ENCODE measurements at places on chromosomes 2 and 18.

DNA sequence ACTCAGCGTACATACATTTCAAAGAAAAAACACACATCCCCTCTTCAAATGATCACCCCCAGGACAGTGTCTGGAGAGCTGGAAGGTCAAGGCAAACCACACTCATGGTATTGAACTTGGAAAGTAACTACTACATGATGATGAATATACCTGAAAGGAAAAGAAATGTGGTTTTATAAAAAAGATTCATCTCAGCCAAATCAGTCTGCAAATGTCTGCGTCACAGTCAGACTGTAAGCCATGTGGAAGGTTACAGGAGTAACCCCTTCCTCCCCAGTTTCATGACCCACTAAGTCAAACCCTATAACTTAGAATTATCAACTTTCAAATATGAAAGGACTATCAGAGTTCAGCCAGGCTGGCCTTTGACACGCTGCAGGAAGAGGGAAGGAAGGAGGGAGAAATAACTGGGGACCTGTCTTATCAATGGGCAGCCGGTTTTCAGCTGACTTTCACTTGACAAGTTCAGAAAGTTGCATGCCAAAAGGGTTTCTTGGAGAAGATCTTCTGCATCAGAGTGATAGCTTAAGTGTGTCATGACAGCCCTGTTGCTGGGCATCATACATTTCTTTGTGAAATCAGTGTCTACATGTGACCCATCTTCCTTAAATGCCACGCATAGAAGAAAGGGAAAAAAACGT lies 7.0 kb upstream of the BMP10 start:
- no peak for DNase-seq

DNA sequence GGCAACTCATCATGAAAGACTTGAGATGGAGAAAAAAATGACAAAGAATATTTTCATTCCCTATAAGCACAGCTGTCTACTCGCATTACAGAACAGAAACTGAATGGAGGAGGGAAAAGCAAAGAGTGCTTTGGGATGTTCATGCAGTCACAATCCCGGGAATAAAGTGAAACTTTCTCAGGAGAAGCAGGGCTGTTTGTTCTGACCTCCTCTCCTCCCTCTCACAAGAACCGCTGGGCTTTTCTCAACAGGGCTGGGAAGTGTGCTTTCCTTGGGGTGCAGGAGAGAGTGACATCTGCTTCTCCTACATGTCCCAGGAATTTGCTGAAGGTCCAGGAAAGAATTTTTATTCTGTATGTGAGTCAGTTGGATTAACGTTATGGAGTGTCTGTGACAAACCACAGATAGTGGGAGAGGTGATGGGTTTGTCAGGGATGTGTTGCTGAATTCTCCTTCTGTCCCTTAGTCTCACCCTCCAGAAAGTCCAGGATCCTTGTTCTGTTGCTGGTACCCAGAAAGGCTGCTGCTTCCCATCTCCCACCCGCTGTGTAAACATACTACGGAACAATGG lies 125.6 kb downstream of the HRH4 start:
- peak; percentile 77 for DNase-seq

GRCh38 chr2:190979906-190980629 lies 33.9 kb downstream of the STAT1 start:
- no peak for DNase-seq

DNA sequence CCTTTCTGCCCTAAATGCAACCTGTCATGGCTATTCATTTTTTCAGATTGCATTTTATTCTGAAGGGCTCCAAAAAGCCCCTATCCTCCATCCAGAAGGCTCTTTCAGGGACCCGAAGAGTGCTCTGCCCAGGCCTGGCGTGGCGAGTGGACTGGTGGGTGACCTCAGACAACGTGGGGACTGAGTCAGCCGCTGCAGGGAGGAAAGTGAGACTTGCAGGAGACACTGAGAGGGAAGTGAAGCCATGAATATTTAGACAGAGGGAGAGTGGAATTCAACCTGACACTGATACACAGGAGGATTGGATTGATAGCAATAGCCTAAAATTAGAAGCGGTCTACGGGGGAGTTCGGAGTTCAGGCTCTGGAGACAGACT lies 63.6 kb upstream of the SIX2 start:
- no peak for DNase-seq
